ENCODE measurements at places on chromosomes 16 and 17.
A peak's percentile ranks its signal among the peaks of the same experiment; 100 is the strongest.

DNA sequence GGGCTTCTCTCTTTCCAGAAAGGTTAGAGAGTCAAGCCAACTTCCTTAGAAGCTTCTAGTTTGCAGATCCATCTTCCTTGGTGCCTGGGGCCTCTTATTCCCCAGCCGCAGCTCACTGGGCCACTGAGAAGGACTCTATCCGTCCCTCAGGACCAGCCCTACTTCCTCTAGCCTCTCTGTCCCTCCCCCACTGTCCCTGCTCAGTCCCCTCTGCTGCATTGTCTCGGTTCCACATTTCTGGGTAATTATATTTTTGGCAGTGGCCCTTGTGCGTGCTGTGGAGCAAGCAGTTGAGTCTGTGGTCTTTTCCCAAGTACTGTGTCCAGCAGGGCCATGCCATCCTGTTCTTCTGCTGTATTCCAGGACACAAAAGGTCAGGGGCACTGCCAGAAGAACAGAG is 17.8 kb downstream of the IRX3 start:
- DNase-seq = no peak

DNA sequence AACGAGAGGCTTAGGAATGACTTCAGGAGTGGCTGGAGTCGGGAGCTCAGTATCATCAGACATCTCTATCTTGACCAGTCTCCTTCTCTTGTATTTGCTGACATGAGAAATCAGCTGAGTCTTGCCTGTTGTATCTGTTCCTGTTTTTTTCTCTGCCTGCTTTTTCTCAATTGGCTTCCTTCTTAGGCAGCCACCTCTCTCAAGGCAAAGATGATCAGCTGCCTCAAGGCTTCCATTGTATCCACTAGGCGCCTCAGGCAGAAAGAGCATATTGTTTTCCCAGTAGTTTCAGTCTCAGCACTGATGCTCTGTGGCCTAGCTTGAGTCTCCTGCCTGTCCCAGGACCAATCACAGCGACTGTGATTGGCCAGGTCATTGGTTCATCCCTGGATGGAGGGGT is 306.2 kb downstream of the CPPED1 start:
- no peak for DNase-seq

GRCh38 chr16:57824888-57825287 is 22.6 kb upstream of the KIFC3 start:
- DNase-seq = no peak

DNA sequence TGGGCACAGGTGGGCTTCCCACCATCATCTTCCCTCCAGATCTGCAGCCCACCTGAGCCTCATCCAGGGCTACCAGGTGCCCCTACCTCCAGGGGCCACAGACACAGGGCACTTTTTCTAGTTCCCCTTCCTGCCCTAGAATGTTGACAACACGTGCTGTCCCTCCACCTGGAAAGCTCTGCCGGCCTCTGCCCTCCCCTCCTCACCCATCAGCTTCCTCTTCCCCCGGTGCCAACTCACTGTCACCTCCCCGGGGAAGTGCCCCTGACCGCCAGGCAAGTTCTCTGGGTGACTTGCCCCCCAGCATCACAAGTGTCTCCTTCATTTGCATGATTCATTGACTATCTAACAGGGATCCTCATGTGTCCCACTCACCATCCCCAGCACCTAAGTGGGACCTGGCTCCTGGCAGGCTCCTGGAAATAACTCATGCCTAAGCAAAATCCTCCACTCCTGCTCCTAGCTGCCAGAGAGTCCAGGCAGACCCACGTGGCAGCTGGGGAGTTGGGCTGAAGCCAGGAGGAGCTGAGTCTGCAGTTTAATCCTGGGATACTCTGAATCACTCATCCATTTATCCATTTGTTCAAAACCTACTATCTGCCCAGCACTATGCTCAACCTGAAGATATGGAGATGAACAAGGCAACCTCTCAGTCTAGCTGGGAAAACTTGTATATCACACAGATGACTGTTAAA is 304.4 kb downstream of the FOXL1 start:
- DNase-seq = no peak

DNA sequence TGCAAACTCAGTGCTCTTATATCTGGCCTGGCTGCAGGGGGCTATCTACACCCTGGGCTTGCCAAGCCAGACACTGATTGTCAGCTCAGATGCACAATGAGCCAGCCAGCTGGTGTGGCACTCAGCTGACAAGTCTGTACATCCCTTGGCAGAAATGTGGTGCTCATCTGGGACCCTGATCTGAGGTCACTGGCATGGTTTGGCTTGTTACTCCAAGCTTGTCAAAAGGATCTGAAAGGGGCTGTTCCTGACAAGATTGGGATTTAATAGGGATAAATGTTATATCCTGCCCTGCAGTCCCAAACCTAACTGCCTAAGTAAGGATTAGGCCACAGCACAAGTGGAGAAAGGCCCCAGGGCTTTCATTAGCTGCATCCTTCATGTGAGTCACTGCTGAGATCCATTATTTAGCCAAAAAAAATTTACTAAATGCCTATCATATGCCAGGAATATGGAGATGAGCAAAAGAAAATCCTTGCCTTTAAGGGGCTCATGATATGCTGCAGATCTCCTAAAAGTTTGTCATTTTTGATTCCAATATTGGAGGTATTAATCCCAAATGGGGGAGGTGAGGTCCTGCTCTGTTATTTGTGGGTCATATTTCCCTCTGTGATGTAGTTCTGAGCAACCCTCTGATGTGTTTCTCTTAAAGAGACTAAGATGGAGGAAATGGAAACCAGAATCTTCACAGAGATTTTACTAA is 6.3 kb downstream of the SLC6A2 start:
- no peak for DNase-seq

GRCh38 chr16:48235058-48235555 is 9.0 kb upstream of the LONP2 start:
- no peak for DNase-seq

DNA sequence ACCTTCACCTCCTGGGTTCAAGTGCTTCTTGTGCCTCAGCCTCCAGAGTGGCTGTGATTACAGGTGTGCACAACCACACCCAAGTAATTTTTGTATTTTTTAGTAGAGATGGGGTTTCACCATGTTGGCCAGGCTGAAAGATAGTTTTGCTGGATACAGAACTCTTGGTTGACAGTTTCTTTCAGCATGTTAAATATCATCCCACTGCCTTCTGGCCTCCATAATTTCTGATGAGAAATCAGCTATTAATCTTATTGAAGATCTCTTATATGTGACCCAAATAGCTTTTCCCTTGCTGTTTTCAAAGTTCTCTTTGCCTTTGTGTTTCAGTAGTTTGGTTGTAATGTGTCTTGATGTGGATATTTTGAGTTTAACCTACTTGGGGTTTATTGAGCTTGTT is 50.3 kb upstream of the BRD7 start:
- no peak for DNase-seq

DNA sequence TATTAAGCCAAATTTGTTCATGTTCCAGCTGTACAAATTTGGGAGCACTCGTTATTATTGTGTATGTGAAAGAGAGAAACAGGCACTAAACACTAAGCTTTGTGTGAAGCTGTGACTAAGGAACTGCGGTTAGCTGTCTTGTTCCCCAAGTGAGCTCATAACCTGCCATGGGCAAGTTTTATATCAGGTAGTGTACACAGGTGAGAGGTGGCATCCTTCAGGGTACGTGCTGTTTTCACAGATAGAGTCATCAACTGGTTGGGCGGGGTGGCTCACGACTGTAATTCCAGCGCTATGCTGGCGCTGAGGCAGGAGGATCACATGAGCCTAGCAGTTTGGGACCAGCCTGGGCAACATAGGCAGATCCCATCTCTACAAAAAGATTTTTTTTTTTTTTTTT is 2.8 kb downstream of the DNAJA3 start:
- no peak for DNase-seq

DNA sequence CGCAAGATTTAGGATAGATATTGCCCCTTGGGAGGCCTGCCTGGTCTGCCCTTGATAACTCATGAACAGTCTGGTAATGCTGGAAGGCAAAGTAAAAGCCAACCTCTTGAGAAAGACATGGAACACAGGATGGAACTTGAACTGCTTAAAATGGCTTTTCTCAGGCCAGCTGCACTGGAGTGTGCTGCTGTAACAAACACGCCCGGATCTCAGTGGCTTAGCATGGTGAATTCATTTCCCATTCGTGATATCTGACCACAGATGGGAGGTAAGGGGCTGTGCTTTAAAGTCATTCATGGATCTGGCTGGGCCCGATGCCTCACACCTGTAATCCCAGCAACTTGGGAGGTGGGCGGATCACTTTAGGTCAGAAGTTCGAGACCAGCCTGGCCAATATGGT is 113.2 kb downstream of the WWOX start:
- DNase-seq = no peak

DNA sequence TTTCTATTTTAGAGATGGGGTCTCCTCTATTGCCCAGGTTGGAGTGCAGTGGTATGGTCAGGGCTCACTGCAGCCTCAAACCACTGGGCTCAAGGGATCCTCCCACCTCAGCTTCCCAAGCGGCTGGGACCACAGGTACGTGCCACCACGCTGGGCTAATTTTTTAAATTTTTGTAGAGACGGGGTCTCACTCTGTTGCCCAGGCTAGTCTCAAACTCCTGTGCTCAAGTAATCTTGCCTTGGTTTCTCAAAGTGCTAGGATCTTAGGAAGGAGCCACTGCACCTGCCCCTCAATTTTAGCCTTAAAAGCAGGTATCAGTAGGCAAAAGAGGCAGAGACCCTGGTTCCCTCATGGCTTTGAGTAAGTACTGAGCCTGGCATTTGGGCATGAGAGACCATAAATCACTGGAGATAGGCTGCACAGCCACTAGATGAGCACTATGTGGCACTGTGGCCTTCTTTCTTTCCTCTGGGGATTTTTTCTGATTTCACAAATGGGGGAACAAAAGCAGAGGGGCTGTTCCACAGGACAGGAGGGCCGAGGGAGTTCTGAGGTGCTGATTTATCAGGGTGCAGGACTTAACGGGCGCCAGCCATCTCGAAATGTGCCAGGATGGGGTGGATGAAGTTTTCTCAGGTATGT is 82.2 kb downstream of the PLXDC1 start:
- peak; percentile 11 for DNase-seq

DNA sequence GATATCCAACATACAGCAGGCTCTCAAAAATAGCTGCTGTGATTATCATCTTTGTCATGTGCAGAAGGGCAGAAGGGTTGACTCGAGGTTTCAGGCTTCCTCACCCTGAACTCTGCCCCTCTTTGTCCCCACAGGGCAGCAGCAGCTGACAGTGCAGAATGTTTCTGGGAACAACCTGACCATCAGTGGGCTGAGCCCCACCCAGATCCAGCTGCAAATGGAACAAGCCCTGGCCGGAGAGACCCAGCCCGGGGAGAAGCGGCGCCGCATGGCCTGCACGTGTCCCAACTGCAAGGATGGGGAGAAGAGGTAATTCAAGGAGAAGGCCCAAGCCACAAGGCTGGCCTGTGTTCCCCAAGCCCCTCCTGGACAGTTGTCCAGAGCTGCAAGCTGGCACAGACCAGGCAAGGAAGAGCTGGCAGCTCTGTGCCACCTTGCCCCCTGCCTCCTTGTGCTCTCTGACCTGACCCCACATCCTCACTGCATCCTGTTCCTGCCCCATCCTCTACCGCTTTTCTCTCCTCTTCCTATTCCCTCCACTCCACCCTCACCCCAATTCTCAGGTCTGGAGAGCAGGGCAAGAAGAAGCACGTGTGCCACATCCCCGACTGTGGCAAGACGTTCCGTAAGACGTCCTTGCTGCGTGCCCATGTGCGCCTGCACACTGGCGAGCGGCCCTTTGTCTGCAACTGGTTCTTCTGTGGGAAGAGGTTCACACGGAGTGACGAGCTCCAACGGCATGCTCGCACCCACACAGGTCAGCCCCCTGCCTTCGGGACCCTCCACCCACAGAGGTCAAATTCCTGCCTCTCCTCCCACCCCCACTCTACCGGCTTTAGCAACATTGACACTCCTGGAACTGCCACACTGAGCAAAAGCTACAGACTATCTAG is 16.3 kb upstream of the PNPO start:
- no peak for DNase-seq

DNA sequence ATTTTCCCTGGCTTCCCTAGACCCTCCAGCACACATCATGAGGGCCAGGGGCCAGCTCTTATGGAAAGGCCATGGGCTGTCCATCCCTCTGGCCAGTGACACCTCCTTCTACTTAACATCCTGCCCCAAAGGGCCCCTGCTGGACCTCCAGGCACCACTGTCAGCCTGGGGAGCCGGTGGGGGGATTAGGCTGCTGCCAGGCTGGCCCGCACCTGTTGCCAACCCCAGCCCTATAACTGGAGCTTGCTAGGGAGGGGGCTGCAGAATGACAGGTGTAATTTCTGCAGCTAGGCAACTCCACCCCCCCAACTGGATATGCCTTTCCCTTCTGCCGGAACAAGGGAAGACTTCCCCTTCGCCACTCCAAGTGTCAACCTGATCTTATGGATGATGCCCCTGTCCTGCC is 12.5 kb downstream of the RARA start:
- no peak for DNase-seq

GRCh38 chr17:2551928-2552327 is 40.2 kb upstream of the METTL16 start:
- DNase-seq = no peak

DNA sequence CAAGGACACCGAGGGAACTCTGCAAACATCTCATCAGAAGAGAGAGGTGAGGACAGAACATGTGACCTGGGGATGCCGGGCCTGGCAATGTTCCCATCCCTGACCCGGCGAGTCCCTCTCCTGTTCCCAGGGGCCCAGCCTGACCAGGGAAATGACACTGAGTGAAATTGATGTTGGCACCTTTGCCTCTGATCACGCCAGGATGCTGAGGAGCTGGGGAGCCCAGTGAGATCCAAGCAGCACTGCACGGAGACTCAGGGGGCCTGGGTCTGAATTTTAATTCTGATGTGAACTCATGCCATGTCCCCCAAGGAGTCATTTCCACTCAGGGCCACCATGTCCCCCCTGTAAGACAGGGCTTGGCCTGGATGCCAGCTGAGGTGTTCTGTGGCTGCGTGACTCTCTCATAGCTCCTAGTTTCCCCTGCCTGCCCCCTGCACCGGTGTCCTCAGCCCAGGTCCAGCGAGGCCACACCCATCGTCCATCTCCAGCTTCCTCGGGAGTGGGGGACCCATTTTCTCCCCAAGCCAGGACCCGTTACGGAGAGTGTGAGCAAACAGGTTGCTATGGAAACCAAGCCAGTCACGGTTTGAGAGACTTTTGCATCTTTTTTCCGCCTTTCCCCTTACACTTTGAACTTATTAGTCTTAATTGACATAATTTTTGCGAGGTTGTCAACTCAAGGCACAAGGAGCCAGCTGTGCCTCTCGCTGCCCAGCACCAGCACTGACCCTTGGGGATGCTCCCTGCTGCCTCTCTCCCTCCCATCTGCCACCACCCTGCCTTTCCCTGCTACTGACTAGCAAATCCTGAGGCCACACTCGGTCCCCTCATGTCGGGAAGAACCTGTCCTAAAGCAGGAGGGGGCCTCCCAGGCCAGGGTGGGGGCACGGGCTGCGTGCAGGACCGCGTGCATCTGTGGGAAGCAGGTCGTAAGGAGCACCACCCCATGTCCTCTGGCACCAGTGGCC is 150.0 kb downstream of the SDK2 start:
- DNase-seq = no peak

DNA sequence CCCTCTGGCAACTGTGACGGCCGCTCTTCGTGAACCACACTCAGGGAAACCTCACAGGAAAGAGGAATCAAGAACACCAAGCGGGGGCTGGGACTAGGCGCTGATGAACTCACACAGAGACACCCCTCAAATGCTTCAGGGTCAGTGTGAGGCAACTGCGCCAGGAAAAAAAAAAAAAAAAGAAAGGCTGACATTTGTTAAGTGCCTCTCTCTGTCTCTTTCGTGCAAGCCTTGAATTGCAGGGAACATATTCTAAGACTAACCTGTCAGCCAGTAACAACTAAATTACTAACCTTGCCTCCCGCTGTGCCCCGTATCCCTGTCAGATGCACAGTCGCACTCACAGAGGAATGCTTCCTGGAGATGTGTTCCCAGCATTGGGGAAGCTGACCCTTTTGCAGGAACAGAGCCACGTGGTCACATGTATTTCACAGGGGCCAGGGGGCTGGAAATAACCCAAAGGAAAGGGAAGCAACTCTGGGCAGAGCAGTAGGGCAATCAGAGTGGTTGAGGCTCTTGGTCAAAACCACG is 247.8 kb downstream of the XYLT1 start:
- peak; percentile 35 for DNase-seq
